Left ventricle myocardium inferior (tissue), 1 donor: ENCODE measurements at places on chromosomes 6 and 20. TPM values are rescaled to one million over a fixed set of nuclear protein-coding genes. Genes with fewer than 3 reads are reported as not detected.

Gene TFB1M
- total RNA-seq = 18.8 TPM

Gene THBD
- 13.8 TPM for total RNA-seq

Gene SAPCD1
- not detected for total RNA-seq

GRCh38 chr6:34549026-34549803 is 6.9 kb downstream of the SPDEF start:
- H3K27ac ChIP-seq = no peak overlapping the region
- H3K36me3 ChIP-seq = no peaks in the 10 kb centered on the region
- peaks cover 22% of the 10 kb centered on the region for H3K4me1 ChIP-seq
- DNase-seq = no peak
- H3K4me3 ChIP-seq = no peak overlapping the region

DNA sequence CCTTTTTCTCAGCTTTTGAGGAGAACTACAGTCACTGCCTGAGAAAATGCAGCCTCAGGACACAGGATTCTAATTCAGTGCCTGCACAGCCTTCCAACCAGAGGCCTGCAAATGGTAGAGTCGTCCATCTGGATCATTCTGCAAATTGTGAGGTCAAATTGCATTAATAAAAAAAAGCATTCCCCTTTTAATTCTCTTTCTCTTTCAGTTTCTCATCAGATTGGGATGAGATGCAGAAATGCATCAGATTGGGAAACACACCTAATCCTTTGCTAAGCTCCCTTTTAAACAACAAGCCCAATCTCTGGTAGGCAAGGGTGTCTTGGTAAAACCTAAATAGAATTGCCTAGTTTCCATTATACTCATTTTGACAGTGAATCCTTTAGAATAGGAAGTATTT is 838.8 kb downstream of the MAFB start:
- no peaks in the 10 kb centered on the region for H3K27me3 ChIP-seq
- peak overlapping the region; percentile 50 for H3K27ac ChIP-seq
- DNase-seq = no peak
- peaks cover 22% of the 10 kb centered on the region for H3K4me1 ChIP-seq
- H3K4me3 ChIP-seq = no peak overlapping the region

- no peak overlapping the region for H3K4me3 ChIP-seq
- no peak overlapping the region for H3K27ac ChIP-seq
- H3K36me3 ChIP-seq = no peaks in the 10 kb centered on the region
- H3K27me3 ChIP-seq = peaks cover 80% of the 10 kb centered on the region
- no peaks in the 10 kb centered on the region for H3K4me1 ChIP-seq
- no peak for DNase-seq
These were observed 108.4 kb upstream of the GGTLC1 start for GRCh38 chr20:24096864-24097450.

GRCh38 chr6:18752278-18753068 is 365.3 kb downstream of the RNF144B start:
- no peaks in the 10 kb centered on the region for H3K4me1 ChIP-seq
- no peaks in the 10 kb centered on the region for H3K36me3 ChIP-seq
- no peaks in the 10 kb centered on the region for H3K27me3 ChIP-seq
- no peak overlapping the region for H3K27ac ChIP-seq
- DNase-seq = no peak

- no peak overlapping the region for H3K27ac ChIP-seq
- H3K27me3 ChIP-seq = no peaks in the 10 kb centered on the region
- peaks cover 1% of the 10 kb centered on the region for H3K4me1 ChIP-seq
- no peaks in the 10 kb centered on the region for H3K36me3 ChIP-seq
These were observed 123.1 kb upstream of the CDYL start for GRCh38 chr6:4653141-4653540.

DNA sequence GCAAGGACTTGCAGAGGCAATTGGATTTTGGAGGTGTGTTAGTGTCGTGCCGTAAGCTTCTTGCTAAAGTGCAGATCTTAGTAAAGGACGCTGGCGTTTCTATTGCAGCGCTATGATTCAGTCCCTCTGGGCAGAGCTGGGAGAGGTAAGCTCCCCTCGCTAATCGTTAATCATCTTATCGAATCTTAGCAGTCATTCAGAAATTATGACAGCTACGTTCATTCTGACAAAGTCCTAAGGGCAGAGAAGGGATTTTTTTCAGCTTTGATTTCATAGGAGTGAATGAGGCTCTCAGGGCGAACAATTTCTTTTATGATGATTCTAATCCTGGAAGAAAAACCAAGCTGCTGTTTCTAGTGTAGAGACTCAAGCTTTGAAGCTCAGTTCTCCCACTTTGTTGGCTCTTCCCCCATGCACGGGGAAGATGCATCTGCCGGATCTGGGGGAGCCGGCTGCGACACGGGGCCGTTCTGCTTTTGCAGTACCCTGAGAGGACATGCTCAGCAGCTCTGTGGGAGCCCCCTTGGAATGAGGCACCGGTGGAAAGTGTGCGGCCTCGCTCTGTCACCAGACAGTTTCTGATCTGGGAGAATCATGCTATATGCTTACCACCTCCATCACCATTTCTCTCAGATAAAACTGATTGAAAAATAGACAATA is 79.1 kb upstream of the SLC22A23 start:
- H3K4me1 ChIP-seq = no peaks in the 10 kb centered on the region
- peaks cover 41% of the 10 kb centered on the region for H3K27me3 ChIP-seq
- H3K36me3 ChIP-seq = no peaks in the 10 kb centered on the region
- no peak overlapping the region for H3K4me3 ChIP-seq

DNA sequence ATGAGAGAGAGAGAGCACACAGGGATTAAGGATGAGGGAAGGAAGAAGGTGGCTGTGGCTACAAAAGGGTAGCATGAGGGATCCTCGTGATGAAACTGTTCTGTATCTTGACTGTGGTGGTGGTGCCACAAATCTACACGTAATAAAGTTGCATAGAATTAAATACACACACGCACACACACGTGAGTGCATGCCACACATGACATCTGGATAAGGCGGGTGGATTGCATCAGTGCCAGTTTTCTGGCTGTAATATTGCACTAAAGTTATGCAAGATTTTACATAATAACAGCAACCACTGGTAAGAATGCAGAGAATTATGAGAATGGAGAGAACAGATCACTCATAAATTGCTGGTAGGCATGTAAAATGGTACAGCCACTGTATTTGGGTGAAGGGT is 16.9 kb upstream of the STK35 start:
- H3K27ac ChIP-seq = no peak overlapping the region
- H3K4me3 ChIP-seq = no peak overlapping the region
- peaks cover 7% of the 10 kb centered on the region for H3K4me1 ChIP-seq
- DNase-seq = no peak
- H3K27me3 ChIP-seq = peaks cover 60% of the 10 kb centered on the region

DNA sequence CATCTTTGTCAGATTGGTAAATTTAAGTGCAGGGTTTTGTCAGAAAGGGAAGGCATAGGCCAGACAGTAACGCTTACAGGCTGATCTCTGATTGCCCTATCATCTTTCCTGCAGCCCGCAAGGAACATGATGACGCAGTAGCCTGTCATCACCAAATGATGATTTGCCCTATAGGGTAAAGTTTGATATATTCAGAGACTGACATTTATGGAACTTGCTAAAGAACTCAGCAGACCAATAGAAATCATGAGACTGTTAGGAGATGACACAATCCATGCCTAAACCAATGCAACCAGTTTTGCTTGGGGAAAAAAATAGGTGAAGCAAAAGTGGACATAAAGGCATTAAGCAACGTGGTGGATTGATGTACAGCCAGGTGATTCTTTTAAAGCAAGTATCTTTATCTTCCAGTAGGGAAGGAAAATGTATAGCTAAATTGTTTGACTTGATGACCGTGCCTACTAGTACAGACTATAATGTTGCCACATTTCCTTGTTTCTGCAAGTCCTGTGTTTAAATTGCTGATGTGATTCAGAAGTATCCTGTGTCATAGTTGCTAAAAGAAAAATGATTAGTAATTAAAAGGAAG is 2.4 kb downstream of the NUS1 start:
- no peaks in the 10 kb centered on the region for H3K27me3 ChIP-seq
- peaks cover 78% of the 10 kb centered on the region for H3K4me1 ChIP-seq
- no peak overlapping the region for H3K27ac ChIP-seq
- no peak for DNase-seq
